ENCODE measurements at places on chromosomes 3 and 15. TPM values are rescaled to one million over a fixed set of nuclear protein-coding genes. Genes with fewer than 3 reads are reported as not detected.

The C3orf22 gene
- not detected for total RNA-seq

The PRSS50 gene
- total RNA-seq: 0.20 TPM

The FEZF2 gene
- not detected for total RNA-seq

The GCNT3 gene
- 1.1 TPM for total RNA-seq

The MYO5A gene
- 26.0 TPM for total RNA-seq

The UPK1B gene
- 5.4 TPM for total RNA-seq

The IRAK2 gene
- 5.2 TPM for total RNA-seq

The SMAD3 gene
- 31.6 TPM for total RNA-seq

The MST1R gene
- total RNA-seq: 46.2 TPM

The TUSC7 gene
- not detected for total RNA-seq

The ATP13A4 gene
- 248 TPM for total RNA-seq

Measured in upper lobe of right lung (tissue), 1 donor.